ENCODE measurements at places on chromosomes 7 and 10.
A peak's percentile ranks its signal among the peaks of the same experiment; 100 is the strongest.

GRCh38 chr7:90629297-90629918, 33.3 kb downstream of the CDK14 start:
- DNase-seq = peak; percentile 33

DNA sequence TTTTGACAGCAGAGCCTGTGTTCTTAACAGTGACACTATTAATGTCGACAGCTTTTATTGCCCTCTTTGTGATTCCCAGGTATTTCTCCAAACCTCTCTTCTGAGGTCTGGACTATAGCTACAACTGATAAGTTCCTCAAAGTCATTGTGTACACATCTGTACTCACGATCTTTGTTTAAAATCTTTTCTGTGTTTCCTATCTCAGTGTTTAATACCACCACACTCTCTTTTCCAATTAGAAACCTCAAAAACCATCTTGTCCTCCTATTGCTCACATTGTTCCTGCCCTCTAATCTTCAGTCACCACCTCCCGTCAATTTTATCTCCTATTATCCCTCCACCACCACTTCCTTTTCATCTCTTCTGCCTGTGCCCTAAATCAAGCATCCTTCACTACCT, 12.9 kb upstream of the WASL start:
- DNase-seq = no peak

GRCh38 chr7:1296356-1296981, 63.8 kb downstream of the UNCX start:
- no peak for DNase-seq

DNA sequence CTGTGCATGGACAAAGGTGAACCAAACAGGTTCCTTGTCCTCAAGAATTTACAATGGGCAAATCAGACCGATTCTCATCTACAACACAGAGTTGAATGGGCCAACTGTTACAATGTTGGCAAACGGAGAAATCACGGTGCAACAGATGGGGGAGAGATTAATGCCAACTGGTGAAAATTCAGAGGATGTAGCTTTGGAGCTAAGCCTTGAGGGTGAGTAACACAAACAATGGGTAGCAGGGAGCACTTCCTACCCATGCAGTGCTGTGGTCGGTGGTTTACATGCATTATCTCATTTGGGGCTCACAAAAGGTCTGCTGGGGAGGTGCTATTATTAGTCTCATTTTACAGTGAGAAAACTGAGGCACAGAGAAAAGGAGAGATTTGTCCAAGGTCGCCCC, 902 bp upstream of the NFE2L3 start:
- DNase-seq = peak; percentile 21

- DNase-seq = no peak
Measured at GRCh38 chr7:34723866-34724490, 66.0 kb downstream of the NPSR1 start.

- no peak for DNase-seq
Measured at GRCh38 chr7:14018751-14019150, 29.3 kb upstream of the ETV1 start.

DNA sequence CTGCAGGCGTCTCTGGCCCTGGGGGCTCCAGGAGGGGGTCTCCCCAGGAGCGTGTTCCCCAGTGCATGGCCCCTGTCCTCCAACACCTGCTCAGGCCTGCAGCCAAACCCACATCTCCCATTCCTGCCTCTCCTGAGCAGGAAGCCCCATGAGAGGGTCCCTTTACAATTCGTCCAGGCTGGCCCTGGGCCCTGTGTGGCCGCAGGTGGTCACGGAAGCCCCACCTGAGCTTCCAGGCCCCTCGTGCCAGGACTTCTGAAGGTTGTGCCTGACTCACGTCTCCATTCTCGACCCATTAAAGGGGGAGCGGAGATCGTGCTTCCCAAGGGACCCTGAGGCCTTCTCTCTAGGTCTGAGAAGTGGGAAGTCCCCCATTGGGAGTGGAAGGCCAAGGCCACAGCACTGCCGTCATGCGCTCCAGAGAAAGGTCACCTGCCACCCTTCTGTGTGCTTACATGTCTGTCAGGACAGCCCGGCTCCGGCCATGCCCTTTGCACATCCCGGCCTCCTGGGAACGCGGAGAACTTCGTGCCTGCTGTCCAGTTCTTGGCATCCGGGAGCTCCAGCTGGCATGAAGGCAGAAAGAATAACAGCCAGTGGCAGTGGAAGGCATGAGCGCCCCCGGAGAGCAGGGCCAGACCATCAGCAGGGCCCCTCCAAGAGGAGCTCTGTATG, 382.3 kb downstream of the DNAJB6 start:
- DNase-seq = no peak

- no peak for DNase-seq
Measured at GRCh38 chr7:126698446-126698845, 554.3 kb downstream of the GRM8 start.

- DNase-seq = no peak
Measured at GRCh38 chr7:139721417-139721816, 56.4 kb downstream of the HIPK2 start.

DNA sequence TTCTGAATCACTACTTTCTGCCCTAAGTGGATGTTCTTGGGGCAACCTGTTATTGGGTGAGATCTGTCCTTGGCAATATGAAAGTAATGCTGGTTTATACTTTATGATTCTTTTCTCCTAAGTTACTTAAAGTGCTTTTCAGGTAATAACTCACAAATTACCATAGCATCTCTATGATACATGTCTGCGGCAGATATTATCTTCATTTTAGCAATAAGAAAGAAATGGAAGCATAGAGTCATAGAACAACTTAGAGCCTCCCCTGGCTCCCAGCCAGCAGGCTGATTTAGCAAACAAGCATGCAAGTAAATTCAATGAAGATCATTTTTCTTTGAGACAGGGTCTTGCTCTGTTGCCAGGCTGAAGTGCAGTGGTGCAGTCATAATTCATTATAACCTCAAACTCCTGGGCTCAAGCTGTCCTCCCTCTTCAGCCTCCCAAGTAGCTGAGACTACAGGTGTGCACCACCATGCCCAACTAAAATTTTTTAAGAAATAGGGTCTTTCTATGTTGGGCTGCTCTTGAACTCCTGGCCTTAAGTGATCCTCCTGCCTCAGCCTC, 38.1 kb upstream of the GRM8 start:
- DNase-seq = no peak

- no peak for DNase-seq
Measured at GRCh38 chr7:147937428-147937827, 653.1 kb upstream of the C7orf33 start.

GRCh38 chr10:91796331-91797047, 1.7 kb upstream of the TNKS2 start:
- DNase-seq = peak; percentile 55

DNA sequence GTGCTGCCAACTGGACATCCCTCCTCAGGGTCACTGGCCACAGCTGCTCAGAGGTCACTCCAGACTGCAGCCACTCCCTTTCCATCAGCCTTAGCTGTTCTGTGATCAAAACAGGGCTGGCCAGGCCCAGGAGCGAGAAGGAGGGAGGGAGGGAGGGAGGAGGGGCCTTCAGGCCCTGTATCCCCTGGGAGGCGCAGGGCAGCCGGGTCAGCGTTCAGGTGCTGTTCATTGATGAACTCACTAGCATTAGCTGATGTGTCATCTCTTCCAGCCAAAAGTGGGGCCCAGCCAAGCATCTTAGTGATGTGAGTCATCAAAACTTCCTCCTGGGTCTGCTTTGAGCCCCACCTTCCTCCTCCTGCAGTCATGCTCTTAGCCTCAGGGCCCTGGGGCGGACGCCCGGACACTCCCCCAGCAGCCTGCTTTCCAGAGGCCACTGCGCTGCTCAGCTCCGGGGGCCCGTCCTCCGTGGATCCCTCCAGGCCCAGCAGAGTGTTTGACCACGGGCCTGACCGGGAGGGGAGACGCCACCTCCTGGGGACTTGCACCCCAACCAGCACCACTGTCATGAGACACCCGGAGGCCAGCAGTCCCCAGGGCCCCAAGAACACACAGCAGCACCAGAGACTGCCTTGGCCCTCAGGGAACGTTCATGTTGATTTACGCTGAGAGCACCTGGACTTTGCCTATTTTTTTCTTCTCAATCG, 149.2 kb downstream of the PRKAG2 start:
- peak; percentile 70 for DNase-seq

- no peak for DNase-seq
Measured at GRCh38 chr10:61732629-61733278, 70.0 kb downstream of the CABCOCO1 start.

- DNase-seq = no peak
Measured at GRCh38 chr10:69345402-69345801, 67.1 kb downstream of the HK1 start.

- peak; percentile 23 for DNase-seq
Measured at GRCh38 chr7:100169147-100169850, 882 bp upstream of the GAL3ST4 start.

GRCh38 chr7:32611201-32612099, 116.2 kb downstream of the AVL9 start:
- no peak for DNase-seq

- DNase-seq = no peak
Measured at GRCh38 chr7:2613931-2614600, 17.7 kb upstream of the TTYH3 start.

DNA sequence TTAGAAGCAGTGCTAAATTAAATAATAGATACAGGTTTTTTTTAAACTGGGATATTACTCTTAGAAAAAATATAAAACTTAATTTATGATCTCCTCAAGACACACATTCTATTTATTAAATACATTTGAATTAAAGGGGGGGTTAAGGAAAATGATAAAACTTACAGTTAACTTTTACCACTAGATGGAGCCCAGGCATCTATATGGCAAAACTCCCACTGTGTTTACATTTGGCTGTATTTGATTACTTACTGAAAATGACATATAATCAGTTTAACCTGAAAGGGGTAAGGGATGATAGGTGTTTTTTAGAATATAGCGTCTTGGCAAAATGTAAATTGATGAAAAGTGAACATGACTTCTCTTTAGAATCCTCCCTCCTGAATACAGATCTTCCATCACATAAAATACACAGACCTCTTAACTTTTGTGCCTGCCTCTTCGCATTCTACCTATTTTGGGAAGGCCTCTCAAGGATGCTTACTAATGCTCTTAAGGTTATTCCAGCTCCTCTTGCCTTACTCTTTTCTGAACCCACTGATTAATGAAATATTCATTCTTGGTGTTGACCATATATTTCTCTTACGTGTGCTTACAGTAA, 235.7 kb downstream of the AGMO start:
- DNase-seq = no peak

DNA sequence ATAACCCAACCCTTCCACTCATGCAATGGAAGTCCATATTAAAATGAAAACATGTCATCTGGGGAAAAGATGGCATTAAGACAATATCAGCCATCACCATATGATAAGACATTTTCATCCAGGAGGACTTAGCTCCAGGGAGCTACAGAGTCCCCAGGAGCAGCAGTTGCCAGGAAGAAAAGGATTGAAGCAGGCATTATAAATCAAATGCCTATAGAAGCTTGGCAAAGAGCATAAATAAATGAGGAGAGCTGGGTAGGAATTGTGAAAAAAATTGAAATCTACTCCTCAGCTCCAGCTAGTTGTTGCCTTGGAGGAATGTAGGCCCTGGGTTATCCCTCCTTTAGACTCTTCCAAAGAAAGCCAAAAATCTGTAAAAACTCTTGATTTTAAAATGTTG, 42.5 kb downstream of the FAM13C start:
- no peak for DNase-seq

- DNase-seq = no peak
Measured at GRCh38 chr10:51960494-51960895, 261.1 kb upstream of the CSTF2T start.

DNA sequence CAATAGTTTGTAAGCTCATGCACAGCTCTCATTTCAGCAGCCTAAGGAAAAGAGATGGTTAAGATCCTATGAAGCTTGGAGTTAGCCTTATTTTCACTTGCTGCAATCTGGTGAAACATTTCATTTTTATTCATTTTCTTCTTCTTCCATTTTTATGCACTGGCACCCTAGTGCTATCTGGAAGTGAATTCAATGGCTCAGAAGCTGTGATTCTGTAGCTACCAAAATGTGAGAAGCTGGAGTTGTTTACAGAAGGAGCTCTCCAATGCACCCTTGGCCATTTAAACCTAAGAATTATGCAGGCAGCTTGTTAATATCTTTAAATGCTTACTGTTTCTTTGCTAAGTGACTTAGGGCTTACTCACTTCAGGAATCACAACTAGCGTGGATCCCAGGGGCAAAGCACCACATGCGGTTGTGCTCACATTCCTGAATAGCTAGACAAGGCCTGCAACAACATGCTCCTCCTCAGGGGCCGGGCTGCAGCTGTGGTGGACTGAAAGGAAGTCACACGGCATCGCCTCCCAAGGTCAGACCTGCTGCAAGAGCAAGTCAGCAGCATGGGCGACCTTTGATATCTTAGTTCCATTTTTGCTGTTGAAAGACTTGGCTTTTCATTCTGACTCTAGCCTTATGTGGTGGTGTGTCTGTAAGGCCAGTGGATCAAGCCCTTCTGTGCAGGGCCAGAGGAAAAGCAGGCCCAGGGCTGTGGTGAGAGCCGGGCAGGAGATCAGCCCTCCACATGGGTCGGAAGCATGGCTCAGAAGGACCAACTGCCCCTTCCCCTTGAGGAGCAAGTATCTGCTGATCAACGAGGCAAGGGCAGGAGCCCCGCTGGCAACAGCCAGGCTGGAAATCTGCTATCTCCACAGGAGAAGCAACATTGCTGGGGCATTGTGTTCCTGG, 91.9 kb upstream of the MBL2 start:
- DNase-seq = no peak

- DNase-seq = no peak
Measured at GRCh38 chr10:31709476-31709875, 219.2 kb downstream of the ARHGAP12 start.

DNA sequence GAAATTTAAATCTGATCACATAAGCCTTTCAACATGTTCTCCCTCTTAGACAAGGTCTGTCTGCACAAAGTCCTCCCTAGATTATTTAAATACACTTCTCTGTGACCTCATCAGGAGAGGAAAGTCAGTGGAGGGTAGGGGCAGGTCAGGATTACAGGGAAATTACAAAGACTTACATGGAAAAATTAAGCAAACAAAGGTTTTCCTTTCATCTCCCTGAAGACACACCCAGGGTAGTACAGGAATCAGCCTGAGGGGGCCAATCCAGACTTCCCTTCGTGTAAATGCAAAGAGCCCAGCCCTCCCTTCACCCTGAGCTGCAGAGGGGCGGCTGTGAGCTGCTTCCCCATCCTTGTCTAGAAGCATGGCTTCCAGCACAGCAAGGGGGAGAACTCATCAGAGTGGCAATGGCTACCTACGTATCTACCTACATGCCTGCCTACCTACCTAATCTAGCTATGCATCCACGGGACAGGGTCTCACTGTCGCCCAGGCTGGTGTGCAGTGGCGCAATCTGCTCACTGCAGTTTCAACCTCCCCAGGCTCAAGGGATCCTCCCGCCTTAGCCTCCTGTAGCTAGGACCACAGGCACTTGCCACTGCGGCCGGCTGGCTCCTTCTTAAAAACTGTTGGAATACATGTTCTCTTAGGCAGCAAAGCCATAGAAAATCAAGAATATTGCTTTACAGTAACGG, 33.2 kb downstream of the PITRM1 start:
- DNase-seq = no peak

- DNase-seq = peak; percentile 3
Measured at GRCh38 chr7:92717623-92717992, 118.8 kb downstream of the CDK6 start.

DNA sequence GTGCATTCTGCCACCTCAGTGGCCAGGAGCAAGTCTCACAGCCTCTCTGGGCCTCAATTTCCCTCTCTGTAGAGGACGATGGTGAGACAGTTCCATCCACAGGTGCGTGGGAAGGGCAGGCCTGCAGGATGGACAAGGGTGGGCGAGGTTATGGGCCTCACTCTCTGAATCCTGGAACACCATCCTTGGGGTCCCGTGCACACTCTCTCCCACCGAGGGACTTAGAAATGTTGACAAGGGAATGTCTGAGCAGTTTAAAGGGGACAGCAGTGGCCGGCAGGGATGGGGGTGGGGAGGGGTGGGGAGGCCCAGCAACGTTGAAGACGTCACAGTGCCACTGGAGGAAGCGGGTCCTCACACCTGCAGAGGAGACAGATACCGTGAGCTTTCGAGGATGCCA, 111.5 kb downstream of the FOXL3 start:
- no peak for DNase-seq

Measured in CD4-positive, alpha-beta T cell treated with Interleukin-1 beta for 1 hour (primary cell).